M059J (cell line): ENCODE measurements at places on chromosomes 3 and 15.

DNA sequence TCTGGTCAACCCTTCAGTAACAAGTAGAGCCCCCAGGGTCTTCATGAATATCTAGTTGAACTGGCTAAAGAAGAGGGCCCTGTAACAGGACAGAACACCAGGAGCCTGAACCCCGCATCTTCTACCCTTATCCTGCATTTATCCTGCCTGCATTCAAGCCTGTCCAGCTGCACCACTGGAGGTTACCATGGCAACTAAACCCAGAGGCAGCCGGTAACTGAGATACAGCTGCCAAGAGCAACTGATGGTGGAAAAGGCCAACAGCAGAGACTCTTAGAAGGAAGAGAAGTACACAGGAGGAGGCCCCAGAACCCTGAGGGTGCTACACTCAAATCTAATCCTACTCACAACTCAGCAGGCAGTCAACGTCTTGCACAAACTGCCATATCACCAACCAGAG, 3.7 kb upstream of the PRKAR2A start:
- DNase-seq: peak; percentile 31

DNA sequence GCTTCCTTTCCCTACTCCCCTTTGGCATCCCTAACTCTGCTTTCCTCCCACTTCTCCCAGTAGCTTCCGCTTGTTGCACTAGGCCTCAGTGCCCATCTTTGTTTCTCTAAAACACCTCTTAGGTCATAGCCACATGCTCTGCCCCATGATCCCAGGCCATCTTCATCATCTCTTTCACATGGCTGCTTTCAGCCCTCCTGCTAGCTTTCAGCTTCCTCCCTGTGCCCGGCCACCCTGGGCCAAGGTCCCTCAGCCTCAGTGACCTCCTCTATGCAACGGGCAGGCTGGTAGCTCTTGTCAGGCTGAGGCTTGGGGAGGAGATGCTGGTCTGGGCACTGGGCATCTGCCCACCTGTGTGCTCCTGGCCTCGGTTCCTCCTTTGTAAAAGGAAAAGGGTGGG, 2.3 kb downstream of the PLEKHO2 start:
- DNase-seq: no peak

- DNase-seq: no peak
Measured at GRCh38 chr3:7630351-7630911, 769.5 kb downstream of the GRM7 start.

DNA sequence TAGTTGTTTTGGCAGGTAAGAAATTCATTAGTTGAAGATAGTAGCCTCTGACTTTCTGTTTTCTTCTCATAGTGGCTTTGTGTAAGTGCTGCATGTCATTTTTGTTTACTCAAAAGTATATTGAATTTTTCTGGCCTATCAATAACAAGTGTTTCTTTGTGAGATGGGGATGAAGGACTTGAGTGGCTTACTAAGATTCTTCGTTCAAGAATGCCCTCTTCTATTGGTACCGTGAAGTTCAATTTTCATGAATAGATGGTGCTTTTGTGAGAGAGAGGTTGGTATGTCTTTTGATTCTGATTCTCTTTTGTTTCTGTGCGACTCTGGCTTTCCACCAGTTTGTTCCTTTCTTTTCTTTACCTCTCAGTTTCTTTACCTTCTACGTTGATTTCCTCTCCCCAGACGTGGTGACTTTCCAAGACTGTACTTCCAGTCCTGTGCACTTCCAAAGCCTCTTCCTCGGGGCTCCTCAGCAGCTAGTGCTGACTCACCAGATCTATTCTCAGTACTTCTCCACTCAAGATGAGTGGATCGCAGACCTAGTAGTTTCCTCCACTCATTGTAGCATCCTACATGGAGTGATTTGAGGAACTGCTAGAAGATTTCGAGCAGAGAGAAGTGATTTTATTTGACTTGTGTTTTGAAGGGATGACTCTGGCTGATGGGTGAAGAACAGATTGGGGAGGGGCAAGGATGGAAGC, 82.0 kb upstream of the EPHB3 start:
- no peak for DNase-seq

DNA sequence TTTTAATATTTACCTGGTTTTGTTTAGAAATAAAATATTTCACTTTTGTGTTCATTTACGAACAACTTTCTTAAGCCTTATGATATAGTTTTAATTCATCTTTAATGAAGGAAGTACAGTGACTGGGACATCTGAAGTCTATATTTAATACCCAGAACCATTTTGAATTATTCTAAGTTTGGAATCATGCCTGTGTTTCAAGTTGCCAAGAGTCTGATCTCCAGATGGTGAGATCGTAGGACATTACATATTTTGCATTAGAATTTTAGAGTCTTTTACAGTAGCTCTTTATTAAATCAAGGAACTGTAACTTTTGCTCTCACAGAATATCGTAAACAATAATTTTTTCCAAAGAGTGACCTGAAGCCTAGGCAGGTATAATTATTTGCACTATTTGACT, 420.7 kb downstream of the SI start:
- DNase-seq: no peak

- DNase-seq: no peak
Measured at GRCh38 chr3:1462856-1463450, 370.1 kb downstream of the CNTN6 start.

DNA sequence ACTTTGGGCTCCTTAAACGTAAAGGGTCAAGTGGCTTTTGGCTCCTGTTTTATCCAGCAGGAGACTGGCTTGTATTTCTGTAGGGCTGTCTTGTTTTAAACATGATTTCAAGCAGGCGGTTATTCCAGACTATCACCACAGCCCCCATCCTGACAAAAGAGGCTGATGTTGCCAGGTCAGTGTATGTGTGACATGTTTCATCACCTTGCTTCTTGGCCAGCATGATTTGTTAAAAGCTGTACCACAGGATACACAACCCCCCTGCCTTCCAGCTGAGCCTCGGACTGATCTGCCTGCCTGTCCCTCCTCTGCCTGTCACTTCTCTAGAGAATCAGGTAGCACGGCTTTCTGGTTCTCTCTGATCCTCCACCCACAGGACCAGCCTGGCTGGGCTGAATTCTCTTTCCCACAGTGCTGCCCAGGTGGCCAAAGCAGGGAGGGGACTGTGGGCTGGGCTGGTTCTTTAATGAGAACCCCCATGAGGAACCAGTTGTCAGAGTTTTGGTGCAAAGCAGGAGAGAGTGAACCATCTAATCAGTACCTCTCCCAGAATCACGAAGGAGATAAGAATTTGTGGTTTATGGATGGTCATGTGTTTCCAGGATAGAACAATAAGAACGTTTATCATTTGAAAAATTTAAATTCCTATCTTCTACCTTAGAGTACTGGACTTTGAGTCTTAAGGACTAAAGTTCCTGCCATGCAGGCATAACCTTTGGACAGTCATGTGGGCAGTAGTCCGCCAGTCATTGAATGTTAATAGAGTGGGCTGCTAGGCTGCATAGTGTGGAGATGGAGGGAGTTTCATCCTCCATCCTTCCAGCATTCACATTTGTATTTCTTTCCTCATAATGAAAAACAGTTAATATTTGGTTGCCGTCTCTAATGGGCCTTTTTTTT, 8.8 kb downstream of the ABHD6 start:
- no peak for DNase-seq

GRCh38 chr3:52982839-52983238, 63.0 kb downstream of the SFMBT1 start:
- no peak for DNase-seq

GRCh38 chr3:20861454-20861853, 675.4 kb upstream of the SGO1 start:
- DNase-seq: no peak

DNA sequence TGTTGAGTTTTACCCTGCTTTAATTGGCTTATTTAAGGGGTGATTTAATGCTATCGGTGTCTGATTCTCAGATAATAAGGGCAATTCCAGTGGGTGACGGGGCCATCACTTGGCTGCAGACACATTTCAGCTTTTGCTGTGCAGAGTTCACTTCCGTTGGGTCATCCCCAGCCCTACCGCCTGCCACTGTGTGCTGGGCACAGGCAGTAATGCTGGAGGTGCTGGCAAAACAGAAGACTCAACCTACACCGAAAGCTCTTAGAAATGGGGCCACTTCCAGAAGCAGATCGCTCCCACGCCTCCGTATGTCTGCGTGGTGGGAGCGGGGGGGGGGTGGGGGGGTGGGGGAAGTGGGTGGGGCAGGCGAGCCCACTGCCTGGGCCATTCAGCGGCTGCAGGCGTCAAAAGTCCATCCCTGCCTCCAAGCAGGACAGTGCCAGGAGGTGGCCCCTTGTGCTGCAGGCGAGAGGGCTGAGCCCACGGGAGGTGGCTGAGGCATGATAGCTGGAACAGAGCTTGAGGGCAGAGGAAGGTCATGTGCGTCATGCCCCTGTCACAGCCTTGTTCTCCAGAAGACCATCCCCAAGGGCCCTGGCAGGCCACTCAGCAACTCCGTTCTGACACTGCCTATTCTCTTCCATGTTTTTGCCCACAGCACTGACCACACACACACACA, 128.3 kb downstream of the ATP10A start:
- DNase-seq: no peak

GRCh38 chr3:72137865-72138861, 353.2 kb upstream of the PROK2 start:
- DNase-seq: no peak

- peak; percentile 80 for DNase-seq
Measured at GRCh38 chr15:68431792-68432401, at the start of gene ITGA11. Gene ITGA11 (minus strand): TSS chr15:68432163. CDS start chr15:68432066, 97 bp downstream.

GRCh38 chr3:128572644-128573105, 77.9 kb downstream of the RPN1 start:
- peak; percentile 26 for DNase-seq

DNA sequence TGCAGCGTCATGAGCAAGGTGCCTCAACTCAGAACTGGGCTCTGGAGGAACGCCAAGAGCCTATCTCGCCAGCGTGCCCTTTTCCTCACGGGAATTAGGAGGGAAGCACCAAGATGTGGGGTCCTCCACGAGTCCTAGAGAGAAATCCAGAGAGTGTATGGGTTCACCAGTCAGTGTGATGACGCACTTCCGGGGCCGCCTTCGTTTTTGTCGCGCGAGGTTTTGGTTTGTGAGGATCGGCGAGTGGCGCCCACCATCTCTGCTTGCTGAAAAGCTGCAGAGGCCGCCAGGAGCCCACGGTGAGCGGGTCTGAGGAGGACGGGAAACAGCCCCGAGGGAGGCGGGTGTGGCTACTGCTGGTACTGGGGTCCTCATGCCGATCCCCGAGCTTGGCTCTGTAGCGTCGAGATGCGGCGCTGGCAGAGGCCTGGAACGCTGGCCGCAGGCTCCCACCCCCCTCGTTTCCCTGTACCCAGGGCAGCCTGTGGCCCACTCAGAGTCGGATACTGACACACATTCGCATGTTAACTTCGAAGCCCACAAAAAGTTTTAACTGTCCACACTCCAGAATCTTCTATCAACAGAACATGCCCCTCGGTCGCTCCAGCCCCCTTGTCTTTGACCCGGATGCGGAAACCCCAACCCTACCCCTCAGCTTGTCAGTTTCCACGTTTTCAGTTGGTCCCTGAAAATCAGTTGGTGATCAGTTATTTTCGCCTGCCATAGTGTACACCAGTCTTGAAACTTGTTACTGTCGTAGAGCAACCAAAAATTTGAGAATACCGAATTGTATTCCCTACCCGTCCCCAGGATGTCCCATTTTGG, 30.4 kb downstream of the ZNF662 start:
- DNase-seq: peak; percentile 88

DNA sequence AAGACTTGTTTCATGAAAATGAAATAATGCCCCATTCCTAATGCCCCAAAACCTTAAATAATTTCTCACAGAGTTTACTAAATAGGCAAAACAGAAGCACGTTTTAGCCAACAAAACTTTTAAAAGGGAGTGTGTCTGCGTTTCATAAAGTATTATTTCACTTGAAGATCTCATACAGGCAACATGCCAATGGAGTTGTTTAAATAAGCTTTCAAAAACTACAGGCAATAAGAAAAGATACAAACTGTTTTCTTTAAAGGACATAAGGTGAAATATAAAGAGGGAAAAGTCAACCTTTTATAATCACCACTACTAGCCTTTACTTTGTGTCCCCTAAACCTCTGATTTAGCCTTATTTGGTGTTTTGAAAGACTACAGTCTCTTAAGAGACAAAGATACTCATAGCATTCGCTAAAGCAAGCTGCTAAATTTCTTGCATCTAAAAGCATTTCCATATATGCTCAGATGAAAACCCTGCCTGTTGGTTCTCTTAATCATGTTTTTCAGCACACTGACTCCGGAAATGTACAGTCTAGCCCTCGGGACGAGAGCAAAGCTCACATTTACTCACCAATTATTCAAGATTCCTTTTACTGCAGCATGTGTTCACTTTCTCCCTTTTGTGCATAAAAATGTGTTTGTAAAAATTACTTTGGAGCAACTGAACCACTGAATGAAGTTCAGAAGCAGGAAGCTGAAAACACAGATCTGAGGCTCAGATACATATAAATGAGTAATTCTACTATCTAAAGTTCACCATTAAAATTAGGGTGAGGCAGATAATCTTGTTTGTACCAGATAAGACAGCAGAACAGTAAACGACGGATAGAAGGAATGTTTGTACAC, 119.0 kb downstream of the GOLIM4 start:
- no peak for DNase-seq

DNA sequence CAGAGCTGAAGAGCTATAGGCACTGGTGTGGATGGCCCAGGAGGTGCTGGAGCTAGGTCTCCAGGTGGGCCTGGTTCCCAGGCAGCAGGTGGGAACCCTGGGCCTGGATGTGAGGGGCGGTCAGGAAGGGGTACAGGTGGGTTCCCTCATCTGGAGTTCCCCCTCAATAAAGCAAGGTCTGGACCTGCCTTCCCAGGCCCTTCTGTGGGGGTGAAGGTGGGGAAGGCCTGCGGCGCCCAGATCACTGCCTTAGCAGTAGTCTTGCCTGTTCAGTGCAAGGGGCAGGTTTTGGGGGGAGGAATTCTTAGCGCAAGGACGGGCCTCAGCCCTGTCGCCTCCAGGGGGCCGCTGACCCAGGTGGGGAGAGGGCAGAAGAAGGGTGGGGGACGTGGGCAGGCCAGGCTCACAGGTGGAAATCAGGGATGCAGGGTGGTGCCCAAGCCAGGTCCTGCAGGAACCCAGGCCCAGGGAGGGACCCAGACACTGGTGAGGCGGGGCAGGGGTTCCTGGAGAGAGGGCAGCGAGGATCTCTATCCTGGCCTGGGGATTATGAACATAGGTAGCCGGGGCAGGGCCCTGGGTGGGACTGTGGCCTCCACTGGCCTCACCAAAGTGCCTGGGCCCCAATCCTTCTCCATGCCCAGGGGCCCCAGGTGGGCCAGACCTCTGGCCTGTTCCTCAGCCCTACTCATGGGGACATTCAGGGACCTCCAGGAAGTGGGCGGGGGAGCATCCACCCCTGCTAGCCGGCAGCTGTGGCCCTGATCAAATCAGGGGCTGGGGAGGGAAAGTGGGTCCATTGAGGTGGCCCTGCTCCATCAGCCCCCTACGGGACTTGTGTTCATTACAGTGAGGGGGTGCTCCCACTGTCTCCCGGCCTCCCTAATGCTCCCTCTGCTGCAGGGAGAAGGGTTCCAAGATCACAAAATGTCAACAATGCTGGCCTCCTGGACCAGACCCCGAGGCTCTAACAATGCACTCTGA, 25.3 kb downstream of the HDAC11 start:
- DNase-seq: no peak
